Activated CD4-positive, CD25-positive, alpha-beta regulatory T cell treated with anti-CD3 and anti-CD28 coated beads, Interleukin-2, amount 50 U/mL, for 24 hours (primary cell): ENCODE measurements at places on chromosomes 3 and 15.

GRCh38 chr3:7841451-7841850 lies 660.2 kb upstream of the LMCD1 start:
- no peak for ATAC-seq

DNA sequence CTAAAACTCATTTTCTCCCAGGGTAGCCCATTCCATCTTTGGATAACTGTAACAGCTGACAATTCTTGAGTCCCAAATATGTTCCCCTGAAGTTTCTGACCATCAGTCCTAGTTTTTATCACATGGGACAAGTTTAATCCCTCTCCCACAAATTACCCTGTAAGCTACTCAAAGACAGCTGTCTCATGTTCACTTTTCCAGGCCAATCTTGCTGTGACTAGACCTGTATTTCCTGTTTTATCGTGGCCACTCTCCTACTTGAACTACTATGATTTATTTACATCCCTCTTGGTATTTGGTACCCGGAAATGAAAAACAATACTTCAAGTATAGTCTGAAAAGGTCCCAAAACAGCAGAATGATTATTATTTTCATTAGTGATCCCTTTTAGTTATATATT lies 95.1 kb upstream of the MEX3B start:
- ATAC-seq = no peak

DNA sequence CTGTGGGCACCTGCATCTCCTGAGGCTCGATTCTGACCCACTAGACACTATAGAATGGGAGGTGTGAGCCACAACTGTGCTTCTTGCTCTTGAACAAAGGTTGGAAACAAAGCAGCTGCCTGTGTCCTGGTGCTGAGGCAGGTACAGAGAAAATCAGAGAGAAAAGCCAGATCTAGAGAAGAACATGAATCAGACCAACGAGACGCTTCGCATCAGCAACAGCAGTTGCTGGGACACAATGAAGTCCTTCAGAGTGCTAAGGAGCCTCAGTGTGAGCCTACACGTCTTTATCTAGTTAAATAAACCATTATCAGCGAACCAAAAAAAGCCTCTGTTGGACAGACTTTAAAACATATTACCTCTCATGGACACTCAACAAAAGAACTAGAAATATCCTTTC lies 86.3 kb upstream of the MEX3B start:
- no peak for ATAC-seq

DNA sequence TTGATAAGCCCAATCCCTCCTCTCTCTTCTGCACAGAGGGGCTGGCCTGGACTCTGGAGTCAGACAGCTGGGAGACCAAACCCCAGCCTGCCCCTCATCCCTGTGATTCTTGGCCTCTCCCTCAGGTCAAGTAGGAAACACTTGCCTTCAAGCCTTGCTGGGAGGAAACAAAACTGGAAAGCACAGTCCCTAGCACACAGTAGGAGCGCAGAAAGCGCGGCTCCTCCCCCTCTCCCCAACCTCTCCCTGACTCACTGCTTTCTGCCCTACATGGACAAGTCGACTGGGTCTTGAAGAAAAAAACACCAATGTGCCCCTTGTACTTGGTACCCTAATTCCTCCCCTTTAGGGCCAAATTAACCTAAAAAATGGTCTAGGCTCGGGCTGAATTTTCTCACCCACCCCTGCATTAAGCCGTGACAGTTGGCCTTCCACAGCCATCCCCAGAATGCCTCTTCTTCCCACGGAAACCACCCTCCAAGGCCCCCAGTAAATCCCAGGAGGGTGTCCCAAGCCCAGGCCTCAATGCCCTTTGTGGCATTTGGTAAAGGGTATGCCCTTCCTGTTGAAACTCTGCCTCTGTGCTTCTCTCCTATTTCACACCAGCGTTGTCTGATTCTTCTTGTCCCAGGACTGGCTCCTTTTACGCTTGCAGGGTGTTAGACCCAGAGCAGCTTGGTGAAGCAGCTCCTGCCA lies 11.3 kb upstream of the RAF1 start:
- ATAC-seq = no peak

DNA sequence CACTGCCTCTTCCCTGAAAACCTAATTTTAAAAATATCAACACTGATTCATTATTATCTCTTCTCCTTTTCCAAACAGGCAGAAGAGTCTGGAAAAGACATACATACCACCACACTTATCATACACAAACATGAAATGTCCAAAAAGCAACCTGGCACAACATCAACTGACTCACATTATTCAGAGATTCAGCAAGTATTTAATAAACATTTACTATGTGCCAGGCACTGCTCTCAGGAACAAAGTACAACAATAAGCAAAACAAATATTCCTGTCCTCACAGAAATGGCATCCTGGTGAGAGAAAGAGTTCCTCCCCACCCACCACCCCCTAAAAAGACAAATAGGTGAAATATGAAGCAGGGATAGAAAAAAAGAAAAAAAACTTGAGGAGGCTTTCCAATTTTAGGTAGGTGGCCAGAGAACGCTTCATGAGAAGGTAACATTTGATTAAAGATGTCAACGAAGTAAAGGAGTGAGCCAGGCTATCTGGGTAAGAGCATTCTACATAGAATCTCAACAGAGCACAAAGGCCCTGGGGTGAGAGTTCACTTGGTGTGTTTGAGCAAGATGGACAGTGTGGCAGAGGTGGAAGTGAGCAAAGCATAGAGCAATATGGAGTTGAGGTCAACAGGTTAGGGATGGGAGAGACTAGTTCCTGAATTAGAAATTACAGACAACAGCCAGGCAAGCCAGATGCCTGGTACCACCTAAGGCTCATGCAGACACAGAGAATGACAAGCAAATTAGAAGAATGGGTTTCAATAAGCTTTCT lies 141.7 kb downstream of the OSBPL10 start:
- no peak for ATAC-seq
